ENCODE measurements at places on chromosomes 2 and 18.
A peak's percentile ranks its signal among the peaks of the same experiment; 100 is the strongest.

DNA sequence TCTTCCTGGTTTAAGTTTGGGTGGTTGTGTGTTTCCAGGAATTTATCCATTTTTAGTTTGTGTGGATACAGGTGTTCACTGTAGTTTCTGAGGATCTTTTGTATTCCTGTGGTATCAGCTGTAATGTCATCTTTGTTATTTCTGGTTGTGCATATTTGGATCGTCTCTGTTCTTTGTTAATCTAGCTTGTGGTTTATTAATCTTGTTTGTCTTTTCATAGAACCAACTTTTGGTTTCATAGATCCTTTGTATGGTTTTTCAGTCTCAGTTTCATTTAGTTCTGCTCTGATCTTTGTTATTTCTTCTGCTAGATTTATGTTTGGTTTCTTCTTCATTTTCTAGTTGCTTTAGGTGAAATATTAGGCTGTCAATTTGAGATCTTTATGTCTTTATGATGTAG lies 202.4 kb upstream of the ZSWIM2 start:
- no peaks in the 10 kb centered on the region for H3K27me3 ChIP-seq
- no peaks in the 10 kb centered on the region for H3K4me1 ChIP-seq
- H3K27ac ChIP-seq: no peak overlapping the region
- no peak for DNase-seq
- no peak overlapping the region for H3K4me3 ChIP-seq

DNA sequence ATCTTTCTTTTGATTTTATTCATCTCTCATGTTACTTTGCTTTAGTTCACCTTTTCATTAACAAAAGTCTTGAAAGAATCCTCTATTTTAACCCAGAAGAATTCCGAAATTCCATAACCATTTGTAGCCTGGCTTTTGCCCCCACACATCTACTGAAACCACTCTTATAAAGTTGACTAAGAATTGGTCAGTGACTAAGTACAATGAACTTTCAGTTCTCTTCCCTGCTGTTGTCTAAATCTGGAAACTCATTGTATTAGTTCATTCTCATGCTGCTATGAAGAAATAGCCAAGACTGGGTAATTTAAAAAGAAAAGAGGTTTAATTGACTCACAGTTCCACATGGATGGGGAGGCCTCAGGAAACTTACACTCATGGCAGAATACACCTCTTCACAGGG lies 49.9 kb upstream of the PNPT1 start:
- H3K27me3 ChIP-seq: no peaks in the 10 kb centered on the region
- no peaks in the 10 kb centered on the region for H3K36me3 ChIP-seq
- H3K27ac ChIP-seq: no peak overlapping the region
- no peak overlapping the region for H3K4me3 ChIP-seq
- DNase-seq: no peak

- H3K4me3 ChIP-seq: no peak overlapping the region
- H3K36me3 ChIP-seq: peaks cover 3% of the 10 kb centered on the region
- H3K27me3 ChIP-seq: no peaks in the 10 kb centered on the region
- DNase-seq: no peak
- no peaks in the 10 kb centered on the region for H3K4me1 ChIP-seq
Measured at GRCh38 chr2:24147364-24147763, 24.1 kb downstream of the FAM228B start.

GRCh38 chr18:76750917-76751890 lies 71.2 kb upstream of the ZNF236 start:
- no peak overlapping the region for H3K4me3 ChIP-seq
- no peaks in the 10 kb centered on the region for H3K4me1 ChIP-seq
- no peaks in the 10 kb centered on the region for H3K36me3 ChIP-seq
- H3K27ac ChIP-seq: no peak overlapping the region
- no peak for DNase-seq
- H3K27me3 ChIP-seq: no peaks in the 10 kb centered on the region

DNA sequence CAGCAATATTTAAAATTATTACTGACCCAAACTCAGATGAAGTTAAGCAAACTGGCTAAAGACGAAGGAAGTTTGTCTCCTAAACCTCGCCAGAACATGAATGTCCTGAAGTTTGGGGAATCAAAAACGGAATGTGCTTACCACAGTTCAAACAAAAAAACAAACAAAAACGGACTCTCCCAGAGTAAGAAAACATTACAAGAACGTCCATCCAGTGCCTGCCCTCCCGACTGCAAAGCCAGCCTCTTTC lies 1.1 kb downstream of the KANSL1L start:
- no peaks in the 10 kb centered on the region for H3K27me3 ChIP-seq
- H3K4me3 ChIP-seq: peak overlapping the region; percentile 92

GRCh38 chr2:157264099-157264498 lies 6.6 kb downstream of the GALNT5 start:
- no peaks in the 10 kb centered on the region for H3K27me3 ChIP-seq
- no peak for DNase-seq
- no peaks in the 10 kb centered on the region for H3K36me3 ChIP-seq
- no peaks in the 10 kb centered on the region for H3K4me1 ChIP-seq
- H3K27ac ChIP-seq: no peak overlapping the region

- peak; percentile 56 for DNase-seq
- H3K4me1 ChIP-seq: no peaks in the 10 kb centered on the region
- no peaks in the 10 kb centered on the region for H3K27me3 ChIP-seq
Measured at GRCh38 chr18:51051105-51051712, 21.2 kb downstream of the SMAD4 start.

- no peaks in the 10 kb centered on the region for H3K36me3 ChIP-seq
- H3K4me3 ChIP-seq: no peak overlapping the region
- no peak overlapping the region for H3K27ac ChIP-seq
- H3K27me3 ChIP-seq: no peaks in the 10 kb centered on the region
- no peak for DNase-seq
- no peaks in the 10 kb centered on the region for H3K4me1 ChIP-seq
Measured at GRCh38 chr2:67651565-67651964, 254.4 kb downstream of the ETAA1 start.

GRCh38 chr2:75090770-75091515 lies 108.4 kb downstream of the TACR1 start:
- H3K4me3 ChIP-seq: no peak overlapping the region
- H3K27me3 ChIP-seq: no peaks in the 10 kb centered on the region
- DNase-seq: no peak
- H3K36me3 ChIP-seq: no peaks in the 10 kb centered on the region
- no peaks in the 10 kb centered on the region for H3K4me1 ChIP-seq

DNA sequence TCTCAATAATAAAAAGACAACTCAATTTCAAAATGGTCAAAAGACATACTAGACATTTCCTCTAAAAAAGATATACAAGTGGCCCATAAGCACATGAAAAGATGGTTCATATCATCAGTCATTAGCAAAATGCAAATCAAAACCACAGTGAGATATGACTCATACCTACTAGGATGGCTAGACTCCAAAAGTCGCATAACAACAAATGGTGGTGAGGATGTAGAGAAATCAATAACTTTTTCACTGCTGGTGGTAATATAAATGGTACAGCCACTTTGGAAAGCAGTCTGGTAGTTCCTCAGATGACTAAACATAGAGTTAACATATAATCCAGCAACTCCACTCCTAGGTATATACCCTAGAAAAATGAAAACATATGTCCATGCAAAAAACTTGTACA lies 242.3 kb upstream of the NOL4 start:
- no peaks in the 10 kb centered on the region for H3K36me3 ChIP-seq
- H3K4me1 ChIP-seq: no peaks in the 10 kb centered on the region
